ENCODE measurements at places on chromosomes 3 and 15.
A peak's percentile ranks its signal among the peaks of the same experiment; 100 is the strongest.

DNA sequence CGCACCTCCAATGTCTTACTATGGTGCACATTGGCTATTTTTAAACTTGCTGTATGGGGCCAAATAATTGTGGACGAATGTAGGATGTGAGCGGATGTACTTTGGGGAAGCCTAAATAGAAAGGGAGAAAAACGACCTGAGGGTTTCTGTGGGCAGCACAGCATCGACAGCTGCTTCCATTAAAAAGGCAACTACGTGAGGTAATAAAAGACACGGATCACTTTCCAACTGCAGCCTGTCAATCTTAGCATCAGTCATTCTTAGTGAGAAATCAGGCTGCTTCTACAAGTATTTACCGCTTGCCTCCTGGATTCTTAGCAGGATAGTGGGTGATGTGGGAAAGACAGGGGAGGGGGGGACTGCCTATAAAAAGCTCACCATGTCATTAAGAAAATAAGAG is 186.7 kb upstream of the SLC2A2 start:
- no peak for DNase-seq

GRCh38 chr15:64559243-64559642 is 98.9 kb downstream of the ZNF609 start:
- DNase-seq: no peak

GRCh38 chr3:10263646-10264363 is 15.5 kb downstream of the TATDN2 start:
- peak; percentile 30 for DNase-seq

GRCh38 chr3:30098653-30099455 is 507.5 kb upstream of the TGFBR2 start:
- DNase-seq: no peak

DNA sequence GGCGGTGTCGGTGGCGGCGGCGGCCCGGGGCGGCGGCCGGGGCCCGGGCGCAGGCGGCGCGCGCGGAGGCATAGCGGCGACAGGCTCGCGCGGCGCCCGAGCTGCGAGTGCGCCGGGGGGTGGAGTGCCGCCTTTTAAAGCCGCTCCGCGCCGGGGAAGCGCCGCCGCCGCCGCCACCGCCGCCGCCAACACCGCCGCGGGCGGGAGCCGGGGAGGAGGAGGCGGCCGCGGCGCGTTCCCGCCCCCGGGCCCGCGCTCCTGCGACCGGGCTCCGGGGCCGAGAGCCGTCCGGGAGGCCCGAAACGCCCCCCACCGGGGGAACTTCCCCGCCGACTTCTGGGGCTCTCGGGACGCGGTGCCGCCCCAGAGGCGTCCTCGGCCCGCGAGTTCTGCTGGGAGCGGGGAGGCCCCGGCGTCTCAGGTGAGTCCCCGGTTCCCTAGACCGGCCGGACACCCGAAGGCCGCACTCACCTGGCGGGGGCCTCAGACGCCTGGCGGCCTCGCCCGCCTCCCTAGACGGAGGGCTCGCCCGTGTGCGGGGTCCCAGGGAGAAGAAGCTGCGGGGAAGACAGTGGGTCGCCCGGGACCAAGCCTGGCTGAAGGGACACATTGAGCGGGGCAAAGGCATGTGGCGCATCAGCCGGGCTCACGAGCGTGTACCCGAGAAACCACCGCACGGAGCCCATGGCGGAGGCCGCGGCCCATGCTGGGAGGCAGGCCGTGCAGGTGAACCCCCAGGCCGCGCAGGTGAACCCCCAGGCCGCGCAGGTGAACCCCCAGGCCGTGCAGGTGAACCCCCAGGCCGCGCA is at the start of gene PCSK6:
Gene PCSK6, minus strand, starts transcription at position 109 of the 809 bp plus-strand sequence. Its CDS starts 37 bp downstream, at position 72.
- DNase-seq: no peak

DNA sequence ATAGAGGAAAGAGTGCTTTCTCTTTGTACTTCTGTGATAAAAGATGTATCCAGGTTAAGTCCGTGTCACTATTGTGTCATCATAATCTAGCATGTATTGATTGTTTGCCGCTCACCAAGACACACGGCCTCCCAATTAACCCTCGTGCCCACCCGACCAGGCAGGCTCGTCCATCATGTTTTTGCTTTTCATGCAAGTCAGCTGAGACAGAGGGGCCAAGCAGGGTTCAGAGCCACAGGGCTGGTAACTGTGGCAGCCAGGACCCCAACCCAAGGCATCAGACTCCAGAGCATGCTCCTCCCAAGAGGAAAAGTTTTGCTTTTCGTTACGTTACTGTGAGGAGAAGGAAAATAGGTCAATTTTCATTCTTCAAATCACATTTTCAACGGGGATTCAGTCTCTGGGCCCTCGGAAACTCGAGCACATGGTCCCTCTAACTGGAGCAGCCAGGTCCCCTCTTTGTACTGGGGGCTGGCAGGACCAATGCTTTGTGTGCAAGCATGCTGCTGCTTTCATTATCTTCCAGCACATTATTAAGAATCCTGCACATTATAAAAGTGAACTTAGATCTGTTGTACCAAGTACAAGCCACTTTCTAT is 161.1 kb upstream of the TOPAZ1 start:
- DNase-seq: no peak

DNA sequence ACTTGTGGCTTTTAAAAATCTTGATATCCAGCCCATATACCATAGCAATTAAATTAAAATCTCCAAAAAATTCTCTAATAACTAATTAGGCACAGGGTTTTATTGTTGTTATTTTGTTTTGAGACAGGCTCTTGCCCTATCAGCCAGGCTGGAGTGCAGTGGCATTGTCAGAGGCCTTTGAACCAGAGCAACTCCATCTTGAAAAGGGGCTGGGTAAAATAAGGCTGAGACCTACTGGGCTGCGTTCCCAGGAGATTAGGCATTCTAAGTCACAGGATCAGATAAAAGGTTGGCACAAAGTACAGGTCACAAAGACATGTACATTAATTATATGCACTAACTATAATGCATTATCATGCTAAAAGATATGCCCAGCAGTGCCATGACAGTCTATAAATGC is 31.2 kb upstream of the ACP3 start:
- DNase-seq: no peak

DNA sequence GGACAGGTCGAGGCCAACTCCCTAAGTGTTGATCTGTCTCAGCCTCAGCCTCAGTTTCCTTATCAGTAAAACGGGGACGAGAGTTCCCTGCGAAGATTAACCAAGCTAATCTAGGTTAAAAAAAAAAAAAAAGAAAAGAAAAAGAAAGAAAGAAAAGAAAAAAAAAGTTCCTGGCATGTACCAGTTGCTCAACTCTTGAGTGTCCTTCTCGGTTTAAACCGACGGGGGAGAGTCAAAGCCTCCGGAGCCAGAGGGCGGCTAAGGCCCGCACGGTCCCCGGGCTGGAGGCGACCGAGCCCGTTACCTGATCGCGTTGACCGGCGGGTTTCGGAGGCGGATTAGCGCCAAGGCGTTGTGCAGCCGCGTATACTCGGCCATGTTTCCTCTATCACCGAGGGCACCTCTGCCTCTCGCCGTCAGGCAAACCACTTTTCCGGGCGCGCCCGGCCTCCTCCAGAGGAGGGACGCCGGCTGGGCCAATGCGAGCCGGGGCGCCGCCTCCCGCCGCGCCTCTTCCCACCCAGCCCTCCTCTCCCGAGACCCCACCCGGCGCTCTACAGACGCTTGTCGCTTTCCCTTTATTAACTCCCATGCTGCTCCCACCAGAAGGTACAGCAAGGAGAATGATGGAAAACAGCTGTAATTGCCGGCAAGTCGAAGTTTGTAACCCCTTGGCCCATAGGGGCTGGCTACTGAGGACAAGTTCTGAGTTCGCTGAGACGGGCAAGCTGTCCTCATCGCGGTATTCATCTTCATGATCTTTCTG is at the start of gene EHHADH:
Gene EHHADH, minus strand, starts transcription at position 405 of the 766 bp plus-strand sequence. Its CDS starts 27 bp downstream, at position 378.
- DNase-seq: peak; percentile 5

- no peak for DNase-seq
These were observed 61.9 kb downstream of the TM4SF4 start for GRCh38 chr3:149536429-149536828.

GRCh38 chr15:77647961-77648360 is 15.2 kb upstream of the LINGO1 start:
- DNase-seq: no peak

DNA sequence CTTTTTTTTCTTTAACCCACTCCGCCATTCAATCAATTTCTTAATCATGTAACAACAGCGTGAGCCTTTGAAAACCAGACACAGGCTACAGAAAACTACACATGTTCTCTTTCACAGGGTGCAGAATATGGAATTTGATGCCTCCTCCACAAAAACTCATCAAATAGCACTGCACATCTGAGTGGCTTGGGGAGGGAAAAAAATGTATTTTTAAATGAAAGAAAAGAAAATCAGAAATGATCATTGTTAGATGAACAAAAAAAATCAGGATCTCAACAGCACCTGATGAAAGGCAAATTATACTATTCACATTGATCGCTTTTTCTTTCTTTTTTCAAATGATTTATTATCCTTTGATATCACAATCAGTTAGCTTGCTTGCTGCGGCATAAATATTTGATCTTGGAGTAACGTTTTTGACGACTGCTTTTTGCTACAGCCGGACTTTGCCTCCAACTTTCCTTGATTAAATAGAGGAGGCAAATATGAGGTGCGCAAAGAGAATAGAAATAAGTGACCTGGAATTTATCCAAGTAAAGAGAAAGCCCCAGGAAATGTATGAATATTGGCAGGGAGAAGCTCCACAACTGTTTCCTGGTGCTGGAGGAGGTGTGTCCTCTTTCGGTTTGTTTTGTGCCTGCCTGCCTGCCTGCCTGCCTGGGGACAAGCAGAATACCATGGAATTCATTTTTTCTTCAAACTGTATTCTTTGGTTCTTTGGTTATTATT is 63.1 kb downstream of the EDEM1 start:
- DNase-seq: no peak

DNA sequence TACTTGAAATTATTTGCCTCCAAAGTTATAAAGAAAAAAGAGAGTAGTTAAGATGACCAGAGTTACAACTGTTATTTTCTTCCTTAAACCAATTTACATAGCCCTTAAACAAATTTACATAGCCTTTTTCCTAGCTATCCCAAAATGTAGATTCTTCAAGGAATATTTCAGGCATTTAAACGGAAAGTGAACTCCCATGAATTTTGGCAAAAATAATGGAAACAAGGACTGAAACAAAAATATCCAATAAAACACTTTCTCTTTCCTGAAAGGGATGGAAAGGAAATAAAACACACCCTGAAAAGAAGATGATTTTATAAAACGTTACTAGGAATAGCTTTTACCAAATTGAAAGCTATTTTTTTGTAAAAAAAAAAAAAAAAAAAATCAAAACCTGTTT is 418.6 kb downstream of the FOXP1 start:
- DNase-seq: no peak

DNA sequence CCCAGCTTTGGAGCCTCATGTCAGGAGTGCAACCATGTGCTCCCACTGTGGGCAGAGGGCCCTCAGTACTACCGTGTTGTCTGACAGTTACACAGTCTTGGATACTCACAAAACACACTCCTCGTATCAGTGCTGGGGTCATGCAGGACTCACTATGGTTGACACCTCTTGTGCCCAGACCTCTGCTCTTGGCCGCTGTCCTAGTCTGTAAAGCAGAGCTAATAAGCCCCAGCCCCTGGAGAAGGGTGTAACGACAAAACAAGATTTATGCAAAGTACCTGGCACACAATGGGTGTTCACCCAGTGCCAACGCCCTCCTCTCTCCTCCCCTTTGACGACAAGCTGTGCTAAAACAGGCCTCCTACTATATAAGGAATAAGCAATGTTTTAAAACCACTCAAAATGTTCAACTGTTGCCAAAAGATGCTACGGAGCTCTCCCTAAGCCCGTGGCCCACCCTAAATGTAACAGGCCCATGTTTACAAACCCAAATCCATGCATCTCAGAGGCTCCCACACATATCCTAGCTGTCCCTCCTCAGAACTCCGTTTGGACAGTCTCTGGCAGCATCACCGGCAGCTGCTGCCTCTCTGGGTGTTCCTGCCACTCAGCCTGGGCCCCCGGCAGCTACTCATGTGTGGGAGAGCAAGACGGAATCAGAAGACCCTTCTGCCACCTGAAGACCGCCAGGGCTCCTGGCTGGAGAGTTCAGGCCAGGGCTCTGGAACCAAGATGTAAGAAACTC is 65.8 kb downstream of the MRPL46 start:
- no peak for DNase-seq

- no peak for DNase-seq
These were observed 156.0 kb downstream of the NSMCE3 start for GRCh38 chr15:29113336-29114220.

- DNase-seq: no peak
These were observed 69.2 kb downstream of the MRPL46 start for GRCh38 chr15:88398011-88398410.

DNA sequence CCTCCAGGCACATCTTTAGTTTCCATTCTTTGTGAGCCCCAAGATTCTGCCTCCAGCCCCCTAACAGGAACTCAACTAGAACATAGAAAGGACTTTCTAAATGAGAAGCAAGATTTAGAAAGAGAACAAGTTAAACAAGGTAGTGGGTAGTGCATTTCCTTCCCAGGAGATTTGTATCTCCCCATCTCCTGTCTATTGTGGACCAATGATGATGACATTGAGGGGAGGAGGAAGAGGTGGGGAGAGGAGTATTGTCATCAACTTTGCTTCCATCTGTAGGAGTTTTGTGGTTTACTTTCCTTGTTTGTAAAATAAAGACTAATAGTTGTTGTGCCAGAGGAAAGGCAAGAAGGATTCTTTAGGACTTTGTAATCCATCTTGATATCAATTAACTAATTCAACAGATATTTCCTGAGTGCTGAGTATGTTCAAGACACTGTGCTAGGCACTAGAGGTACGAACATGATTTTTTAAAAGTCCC is 235.3 kb upstream of the ROPN1 start:
- no peak for DNase-seq

GRCh38 chr3:38088126-38089078 is 48.5 kb downstream of the ACAA1 start:
- no peak for DNase-seq

GRCh38 chr15:92020804-92021203 is 167.3 kb downstream of the SLCO3A1 start:
- no peak for DNase-seq

- DNase-seq: no peak
These were observed 23.1 kb downstream of the LRRC31 start for GRCh38 chr3:169846458-169847193.

GRCh38 chr15:52112203-52112750 is 298 bp downstream of the BCL2L10 start:
- no peak for DNase-seq

DNA sequence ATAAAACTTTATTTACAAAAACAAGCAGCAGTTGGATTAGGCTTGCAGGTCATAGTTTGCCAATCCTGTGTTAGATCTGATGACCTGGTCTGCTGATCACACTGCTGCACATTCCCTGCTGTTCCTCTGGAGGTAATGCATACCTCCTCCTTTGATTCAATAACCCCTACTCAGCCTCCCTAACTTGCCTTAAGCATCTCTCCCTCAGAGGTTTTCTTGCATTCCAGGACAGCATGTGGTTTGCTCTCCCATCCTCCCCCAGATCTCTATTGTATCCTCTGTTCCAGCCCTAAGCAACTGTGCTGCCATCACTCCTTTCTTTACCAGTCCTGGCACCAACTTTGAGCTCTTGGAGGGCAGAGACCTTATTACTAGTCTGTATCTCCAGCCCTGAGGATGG is 63.4 kb downstream of the CACNA2D3 start:
- DNase-seq: no peak

Data from stimulated activated CD4-positive, alpha-beta T cell treated with anti-CD3 and anti-CD28 coated beads, Interleukin-1b, Interleukin-23, amount 100 ng/mL, for 1 hour (primary cell).